A172 (cell line): ENCODE measurements at places on chromosomes 5 and 9. TPM values are rescaled to one million over a fixed set of nuclear protein-coding genes. Genes with fewer than 3 reads are reported as not detected.
A peak's percentile ranks its signal among the peaks of the same experiment; 100 is the strongest.

GRCh38 chr9:9951556-9952160 is 661.1 kb downstream of the PTPRD start:
- DNase-seq: no peak

The TLX3 gene
- not detected in 2 replicates for total RNA-seq

GRCh38 chr5:7629561-7629960 is 221.4 kb downstream of the CFAP90 start:
- DNase-seq: no peak

- peak; percentile 37 for DNase-seq
Measured at GRCh38 chr9:33778700-33779351, 16.5 kb upstream of the PRSS3 start.

DNA sequence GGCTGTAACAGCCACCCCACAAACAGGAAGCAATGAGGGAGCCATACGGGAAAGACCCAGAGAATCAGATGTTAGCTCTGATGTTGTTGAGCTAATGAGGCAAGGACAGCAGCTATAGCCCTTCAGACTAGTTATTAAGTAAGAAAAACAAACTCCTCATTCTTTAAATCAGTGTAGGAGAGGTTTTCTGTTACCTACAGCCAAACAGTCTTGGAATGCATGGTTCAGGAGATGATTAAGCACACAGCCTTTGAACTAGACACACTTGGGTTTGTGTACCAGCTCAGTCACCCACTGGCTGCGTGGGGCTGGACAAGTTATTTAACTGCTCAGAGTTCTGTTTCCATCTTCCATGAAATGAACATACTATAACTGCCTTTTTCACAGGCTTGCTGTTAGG is 68.1 kb downstream of the SPOCK1 start:
- no peak for DNase-seq

- no peak for DNase-seq
Measured at GRCh38 chr5:81830596-81830995, 79.7 kb upstream of the SSBP2 start.

- DNase-seq: peak; percentile 41
Measured at GRCh38 chr9:27572918-27573633, at the start of gene C9orf72. Gene C9orf72 (minus strand): TSS chr9:27573481. CDS start chr9:27567120, 6,361 bp downstream.

DNA sequence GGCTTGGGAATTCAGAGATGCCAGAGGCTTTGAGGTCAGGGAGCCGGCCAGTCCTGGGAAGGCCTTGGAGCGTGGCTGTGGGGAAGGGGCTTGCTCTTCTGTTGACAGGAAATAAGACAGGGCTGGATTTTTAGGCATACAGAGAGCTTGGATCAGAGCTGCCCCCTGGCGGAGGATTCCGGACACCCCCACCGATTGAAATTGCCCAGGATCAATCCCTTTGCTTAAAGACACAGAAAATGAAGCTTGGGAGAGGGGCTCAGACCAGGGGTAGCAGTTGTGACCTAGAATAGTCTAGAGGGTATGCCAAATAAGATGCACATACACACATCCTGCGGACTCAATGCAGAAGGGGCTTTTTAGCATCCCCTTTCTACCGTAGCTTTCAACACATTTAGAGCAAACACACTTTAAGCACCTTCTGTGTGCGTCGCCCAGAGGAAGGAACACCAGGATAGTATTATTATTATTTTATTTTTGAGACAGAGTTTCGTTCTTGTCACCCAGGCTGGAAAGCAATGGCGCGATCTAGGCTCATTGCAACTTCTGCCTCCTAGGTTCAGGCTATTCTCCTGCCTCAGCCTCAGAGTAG is 1.7 kb upstream of the NTMT1 start:
- DNase-seq: peak; percentile 44

DNA sequence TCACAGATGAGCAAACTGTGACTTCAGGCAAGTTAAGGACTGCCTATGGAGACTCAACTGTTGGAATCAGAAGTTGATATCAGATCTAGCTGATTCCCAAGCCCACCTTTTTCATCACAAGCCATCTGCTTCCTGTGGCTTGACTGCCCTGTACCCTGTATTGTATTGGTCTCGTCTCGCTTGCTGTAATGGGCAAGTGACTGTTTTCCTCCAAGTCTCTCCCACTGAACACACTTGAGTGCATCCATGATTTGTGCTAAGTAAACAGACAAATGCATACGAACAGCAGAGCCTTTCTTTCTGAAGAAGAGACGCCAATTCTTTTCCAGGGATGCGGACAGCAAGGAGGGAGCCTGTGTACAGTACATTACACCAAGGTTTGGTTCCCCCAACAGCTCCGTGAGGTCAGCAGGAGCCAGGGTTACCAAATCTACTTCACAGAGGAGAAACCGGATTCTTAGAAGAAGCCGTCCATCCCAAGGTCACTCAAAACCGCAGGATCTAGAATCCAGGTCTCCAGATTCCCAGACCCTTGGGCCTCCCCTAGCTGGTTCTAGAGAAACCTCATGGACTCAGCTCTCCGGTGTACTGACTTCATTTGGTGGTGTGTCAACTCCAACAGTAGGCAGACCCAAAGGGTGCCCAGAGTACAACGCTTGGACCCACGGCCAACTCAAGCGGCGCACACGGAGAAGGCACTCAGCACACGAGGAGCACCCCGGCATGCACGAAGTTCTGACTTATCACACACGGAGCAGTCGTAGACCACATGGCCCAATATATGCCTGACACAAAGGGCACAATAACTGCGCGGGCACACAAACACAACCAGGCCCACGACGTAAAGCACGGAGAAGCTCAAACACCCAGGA is 1.1 kb downstream of the BAG1 start:
- no peak for DNase-seq

DNA sequence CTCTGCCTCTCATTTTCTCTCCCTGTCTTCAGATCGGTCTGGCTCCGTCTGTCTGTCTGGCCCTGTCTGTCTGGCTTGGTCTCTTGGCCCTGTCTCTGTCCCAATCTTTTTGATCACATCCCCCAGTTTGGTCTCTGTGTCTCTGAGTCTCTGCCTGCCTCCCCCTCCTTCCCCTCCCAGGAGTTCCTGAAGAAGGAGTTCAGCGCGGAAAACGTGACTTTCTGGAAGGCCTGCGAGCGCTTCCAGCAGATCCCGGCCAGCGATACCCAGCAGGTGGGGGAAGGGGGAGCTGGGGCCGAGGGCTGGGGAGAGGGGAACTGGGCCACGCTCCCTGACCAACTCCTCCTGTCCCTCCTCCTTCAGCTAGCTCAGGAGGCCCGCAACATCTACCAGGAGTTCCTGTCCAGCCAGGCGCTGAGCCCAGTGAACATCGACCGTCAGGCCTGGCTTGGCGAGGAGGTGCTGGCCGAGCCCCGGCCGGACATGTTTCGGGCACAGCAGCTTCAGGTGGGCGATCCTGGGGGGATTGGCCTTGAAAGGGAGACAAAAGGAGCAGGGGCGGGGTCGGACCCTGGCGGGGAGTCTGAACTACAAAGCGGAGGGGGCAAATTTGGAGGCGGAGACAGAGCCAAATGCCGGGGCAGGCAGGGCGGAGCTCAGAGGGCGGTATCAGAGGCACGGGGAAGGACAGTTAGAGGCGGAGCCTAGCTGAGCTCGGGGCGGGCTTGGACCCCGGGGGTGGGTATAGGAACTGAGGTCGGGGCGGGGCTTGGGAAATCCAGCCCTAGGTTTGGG is 9.0 kb downstream of the RGS14 start:
- no peak for DNase-seq

- DNase-seq: peak; percentile 54
Measured at GRCh38 chr5:151023651-151024050, 3.3 kb downstream of the GPX3 start.

DNA sequence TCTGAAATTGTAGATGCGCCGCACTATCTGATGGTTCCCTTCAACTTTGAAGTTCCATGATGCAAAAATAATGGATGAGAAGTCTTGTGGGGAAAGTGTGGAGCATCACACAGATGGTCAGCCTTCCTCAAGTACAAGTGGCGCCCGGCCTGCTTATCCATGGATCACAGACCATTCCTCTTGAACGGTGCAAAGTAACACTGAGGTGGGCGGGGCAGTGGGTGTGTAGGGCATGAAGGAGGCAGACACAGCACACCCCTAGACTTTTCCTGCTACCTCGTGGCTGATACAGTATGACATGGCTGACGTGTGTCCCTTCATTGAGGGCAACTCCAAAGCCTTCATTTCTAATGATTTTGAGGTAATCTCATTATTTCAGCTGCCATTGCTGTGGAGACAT is 2.5 kb upstream of the GNG10 start:
- no peak for DNase-seq

The PHAX gene
- total RNA-seq: 137 and 138 TPM in 2 replicates

DNA sequence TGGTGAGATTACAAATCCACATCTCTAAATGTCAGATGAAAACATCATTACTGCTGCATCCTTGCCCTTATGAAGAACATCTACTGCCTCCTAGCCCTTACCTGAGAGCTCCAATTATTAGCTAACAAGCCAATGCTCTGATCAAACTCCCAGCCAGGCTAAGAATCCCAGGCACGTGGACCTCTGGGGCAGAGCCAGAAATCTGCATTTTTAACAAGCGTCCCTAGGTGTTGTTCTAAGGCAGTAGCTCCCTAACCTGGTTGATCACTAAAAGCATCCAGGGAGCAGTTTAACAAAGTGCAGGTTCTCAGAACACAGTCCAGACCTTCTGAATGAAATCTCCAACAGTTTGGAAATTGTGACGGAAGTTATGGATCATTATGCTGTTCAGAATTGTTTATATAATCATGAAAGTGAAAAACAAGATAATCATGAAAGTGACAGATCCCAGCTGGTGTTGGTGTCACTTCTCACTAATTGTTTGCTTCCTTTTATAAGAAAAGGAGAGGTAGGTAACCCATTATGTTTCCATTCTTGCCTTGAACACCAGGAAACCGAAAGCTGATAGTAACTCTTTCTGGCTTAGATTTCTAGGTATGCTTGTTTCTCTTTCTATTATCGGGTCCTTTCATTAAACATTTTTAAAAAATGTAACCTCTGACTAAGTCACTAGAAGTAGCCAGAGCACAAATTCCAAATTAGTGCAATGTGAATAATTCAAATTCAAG is 216.5 kb upstream of the NR4A3 start:
- no peak for DNase-seq

DNA sequence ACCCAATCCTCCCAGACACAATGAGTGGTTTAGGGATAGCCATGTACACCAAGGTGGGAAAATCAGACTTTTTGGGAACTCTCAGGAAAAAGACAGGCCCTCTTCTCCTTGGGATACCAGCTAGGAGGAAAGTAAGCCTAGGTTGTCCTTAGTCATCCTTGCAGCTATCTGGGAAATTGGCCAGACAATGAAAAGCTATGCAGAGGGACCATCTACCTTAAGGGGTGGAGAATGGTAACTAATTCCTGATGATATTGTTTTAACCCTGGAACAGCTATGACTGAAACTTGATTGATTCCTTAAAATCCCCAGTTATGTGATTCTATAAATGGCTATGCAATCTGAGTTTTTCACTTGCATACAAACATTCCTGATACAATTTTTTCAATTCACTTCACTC is 88.9 kb upstream of the BNC2 start:
- DNase-seq: no peak

DNA sequence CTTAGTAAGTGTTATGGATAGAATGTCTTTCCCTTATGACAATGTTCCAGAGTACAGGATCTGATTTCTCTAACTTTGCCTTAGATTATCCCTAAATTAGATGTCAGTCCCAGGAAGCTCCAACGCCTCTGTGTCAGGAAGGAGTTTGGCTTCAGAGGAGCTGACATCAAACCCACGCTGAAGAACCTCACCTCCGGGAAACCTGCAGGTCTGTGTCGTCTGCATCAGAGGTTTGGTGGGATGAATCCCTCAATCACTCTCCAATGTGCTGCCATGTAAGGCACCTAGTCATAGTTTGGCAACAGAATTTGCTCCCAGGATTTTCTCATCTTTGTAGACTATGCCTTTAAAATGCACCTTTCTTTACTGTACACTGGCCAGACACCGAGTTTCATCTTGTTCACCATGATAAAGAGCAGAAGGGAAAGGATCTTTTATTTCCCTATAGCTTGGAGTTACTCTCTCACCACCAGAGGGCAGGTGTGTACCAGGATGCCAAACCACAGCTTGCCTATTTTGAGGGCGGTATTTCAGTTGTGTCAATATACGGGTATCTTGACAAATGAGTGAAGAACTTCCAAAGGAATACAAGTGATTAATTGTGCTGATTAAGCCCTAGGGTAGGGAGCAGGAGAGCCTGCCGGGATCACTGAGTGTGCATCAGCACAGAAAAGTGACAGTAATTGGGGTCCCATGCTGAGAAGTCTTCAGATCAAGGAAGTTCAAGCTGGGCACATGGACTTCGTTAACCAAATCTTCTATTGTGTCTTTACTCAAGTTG is 23.4 kb downstream of the MINAR2 start:
- peak; percentile 55 for DNase-seq

DNA sequence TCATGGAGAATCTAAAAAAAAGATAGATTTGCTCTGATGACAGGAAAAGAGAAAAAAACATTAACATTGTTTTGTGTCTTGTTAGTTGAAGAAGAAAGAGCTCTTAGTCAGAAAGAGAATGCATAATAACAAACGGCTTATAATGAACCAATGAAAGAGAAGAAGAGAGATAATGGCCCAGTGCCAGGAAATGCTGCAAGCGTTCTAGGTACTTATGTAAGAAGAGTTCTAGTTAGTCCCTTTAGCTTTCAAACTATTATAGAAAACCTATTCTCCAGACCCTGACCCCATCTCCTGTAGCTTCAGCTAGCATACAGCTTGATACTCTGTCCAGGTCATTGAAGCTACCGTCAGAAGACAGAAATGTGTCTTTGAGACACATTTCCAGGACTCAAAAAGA is 70.2 kb downstream of the FBXL17 start:
- DNase-seq: no peak

The ARHGEF39 gene
- 2.5 and 3.6 TPM in 2 replicates for total RNA-seq

The PTGES2 gene
- total RNA-seq: 84.2 and 87.7 TPM in 2 replicates

DNA sequence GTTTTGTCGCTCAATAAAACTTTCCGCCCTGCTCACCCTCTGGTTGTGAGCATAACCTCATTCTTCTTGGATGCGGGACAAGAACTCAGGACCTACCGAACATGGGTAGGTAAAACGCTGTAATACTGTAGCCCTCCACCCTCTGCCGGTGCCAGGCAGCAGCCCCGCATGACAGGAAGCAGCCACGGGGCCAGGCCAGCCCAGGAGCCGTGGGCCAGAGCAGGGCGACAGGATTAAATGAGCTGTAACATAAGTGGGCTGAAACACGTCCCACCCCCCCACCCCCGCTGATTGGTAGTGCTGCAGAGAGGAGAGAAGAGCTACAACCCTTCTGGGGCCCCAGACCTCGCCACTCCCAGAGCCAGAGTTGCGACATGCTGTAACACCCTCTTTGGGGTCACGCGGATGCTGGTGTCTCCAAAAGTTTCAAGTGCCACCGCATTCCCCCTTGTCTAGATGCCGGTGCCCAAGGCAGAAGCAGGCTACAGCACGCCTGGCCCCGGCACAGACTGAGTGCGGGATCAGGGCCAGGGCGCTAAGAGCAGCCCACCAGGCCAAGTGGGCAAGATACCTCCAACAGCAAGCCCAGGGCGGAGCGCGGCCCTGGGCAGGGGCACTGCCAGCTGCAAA is 81.8 kb downstream of the FBXW11 start:
- no peak for DNase-seq

The DDX4 gene
- total RNA-seq: not detected in 2 replicates

- no peak for DNase-seq
Measured at GRCh38 chr9:127991017-127991756, 10.4 kb upstream of the EEIG1 start.

The FGF1 gene
- 1.2 and 1.8 TPM in 2 replicates for total RNA-seq

GRCh38 chr9:85603936-85604335 is 137.8 kb downstream of the AGTPBP1 start:
- no peak for DNase-seq

The HAVCR1 gene
- total RNA-seq: not detected in 2 replicates

The ADAMTS12 gene
- total RNA-seq: 13.4 and 14.4 TPM in 2 replicates

- no peak for DNase-seq
Measured at GRCh38 chr5:100709771-100710170, 174.6 kb downstream of the FAM174A start.

The PTPN3 gene
- 7.8 and 10.3 TPM in 2 replicates for total RNA-seq

The PCDHA10 gene
- total RNA-seq: 0.02 and 0.10 TPM in 2 replicates
